ENCODE measurements at places on chromosomes 13 and 19. TPM values are rescaled to one million over a fixed set of nuclear protein-coding genes. Genes with fewer than 3 reads are reported as not detected.

DNA sequence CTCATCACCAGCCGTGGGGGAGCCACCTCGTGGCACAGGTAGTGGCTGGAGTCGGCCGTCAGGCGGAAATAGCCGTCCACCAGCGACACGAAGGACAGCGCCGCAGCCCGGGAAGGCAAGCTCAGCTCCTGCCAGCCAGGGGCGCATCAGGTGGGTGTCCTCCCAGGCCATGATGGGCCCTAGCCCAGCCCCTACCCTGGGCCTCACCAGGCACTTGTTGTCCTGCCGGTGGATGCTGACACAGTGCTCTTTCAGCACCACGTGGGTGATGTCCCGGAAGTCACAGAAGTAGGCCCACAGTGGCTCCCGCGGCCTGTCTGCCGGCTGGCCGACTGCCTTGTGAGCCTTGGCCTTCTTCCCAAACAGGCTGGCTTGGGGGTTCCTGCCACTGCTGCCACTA is 15.7 kb downstream of the TYK2 start:
- DNase-seq = no peak

DNA sequence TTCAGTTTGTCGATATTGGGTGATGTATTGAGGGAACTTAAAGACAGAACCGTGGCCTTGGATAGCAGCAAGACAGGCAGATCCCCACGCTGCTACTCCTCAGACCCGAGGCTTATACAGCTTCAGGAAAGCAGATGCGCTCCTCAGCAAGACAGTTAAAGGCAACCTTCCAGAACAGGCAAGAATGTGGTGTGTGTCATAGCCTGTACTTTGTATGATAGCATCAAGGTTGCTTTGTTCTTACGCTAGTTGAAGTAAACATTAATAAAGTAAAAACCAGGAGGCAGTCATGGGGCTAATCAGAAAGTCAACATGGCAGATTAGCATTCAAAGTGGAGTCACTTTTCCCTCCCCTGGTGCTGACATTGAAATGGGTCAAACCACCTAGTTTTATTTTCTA is 473.2 kb downstream of the DCT start:
- DNase-seq = no peak

The PLIN5 gene
- total RNA-seq = not detected

DNA sequence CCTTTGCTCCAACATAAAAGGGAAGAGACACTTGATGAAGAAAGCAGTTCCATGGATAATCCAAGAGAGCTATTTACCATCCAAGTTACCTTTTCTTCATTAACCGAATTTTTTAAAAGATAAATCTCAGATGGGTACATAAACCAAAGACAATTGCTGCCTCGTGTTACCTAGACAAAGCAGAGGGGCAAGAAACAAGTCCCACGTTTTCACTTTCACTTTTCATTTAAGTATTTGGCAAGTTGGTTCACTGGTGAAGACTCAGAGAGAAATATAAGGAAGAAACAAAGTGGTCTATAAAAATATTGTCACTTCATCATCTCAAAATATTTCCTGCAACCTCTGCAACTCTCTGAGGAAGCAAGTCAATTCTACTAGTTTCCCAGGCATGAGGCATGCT is 446.1 kb downstream of the FGF14 start:
- no peak for DNase-seq

The CSNK1G2 gene
- total RNA-seq = 48.5 TPM

The KLK5 gene
- 0.19 TPM for total RNA-seq

GRCh38 chr13:79297128-79297527 is 108.9 kb downstream of the RBM26 start:
- DNase-seq = no peak

The HOOK2 gene
- 31.6 TPM for total RNA-seq

- no peak for DNase-seq
These were observed 43.9 kb upstream of the CSNK1A1L start for GRCh38 chr13:37149380-37149779.

Data from MCF 10A (cell line).